GDM1 (cell line): ENCODE measurements at places on chromosomes 12 and 14.

DNA sequence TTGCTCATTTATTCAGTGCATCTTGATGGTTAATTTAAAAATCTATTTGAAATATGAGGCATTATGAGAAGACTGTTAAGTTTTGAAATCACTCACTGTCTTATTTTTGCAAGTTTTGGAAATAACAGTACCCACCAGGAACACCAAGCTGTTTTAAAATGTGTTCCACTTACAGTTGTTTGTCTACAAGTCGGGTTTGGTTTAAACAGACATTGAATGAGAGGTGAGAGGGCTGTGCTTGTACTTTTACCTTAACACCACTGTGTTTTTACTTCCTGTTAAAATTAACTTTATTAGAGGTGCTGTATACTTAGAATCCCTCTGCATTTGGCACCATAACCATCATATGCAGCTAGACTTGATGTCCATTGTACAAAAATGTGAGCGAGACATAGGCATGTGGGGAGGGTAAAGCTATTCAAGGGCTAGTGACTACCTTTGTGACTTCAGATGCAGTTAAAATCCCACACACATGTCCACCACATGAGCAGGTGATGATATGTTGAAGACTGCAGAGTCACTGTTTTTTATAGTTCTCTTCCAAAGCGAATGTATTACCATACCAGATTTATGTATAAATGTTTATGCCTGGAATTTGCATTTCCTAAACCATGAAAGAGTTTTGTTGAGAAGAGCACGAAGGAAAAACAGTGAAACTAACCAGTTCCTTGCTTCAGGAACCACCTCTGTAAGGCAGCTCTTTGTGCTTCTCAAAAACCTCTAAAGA, 12.9 kb downstream of the ELK3 start:
- DNase-seq: no peak

DNA sequence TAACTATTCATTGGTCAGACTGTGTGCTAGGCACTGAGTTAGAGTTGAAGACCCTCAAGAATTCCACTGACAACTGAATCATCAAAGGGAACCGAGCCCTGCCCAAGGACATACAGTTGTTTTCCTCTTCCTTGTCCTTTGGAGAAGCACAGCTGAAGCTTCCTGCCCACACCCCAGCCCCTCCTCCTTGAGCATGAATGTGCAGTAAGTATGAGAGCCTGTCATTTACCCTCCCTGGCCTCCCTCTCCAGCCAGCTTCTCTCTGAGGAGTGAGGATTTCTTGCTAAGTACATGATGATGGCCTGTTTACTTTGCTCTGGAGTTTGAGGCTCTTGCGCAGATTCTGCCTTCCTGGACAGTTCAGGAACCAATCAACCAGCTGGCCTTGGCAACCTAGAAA, 235.2 kb downstream of the CACNA1C start:
- DNase-seq: peak; percentile 66

GRCh38 chr14:99460793-99461192, 19.9 kb downstream of the SETD3 start:
- DNase-seq: no peak

DNA sequence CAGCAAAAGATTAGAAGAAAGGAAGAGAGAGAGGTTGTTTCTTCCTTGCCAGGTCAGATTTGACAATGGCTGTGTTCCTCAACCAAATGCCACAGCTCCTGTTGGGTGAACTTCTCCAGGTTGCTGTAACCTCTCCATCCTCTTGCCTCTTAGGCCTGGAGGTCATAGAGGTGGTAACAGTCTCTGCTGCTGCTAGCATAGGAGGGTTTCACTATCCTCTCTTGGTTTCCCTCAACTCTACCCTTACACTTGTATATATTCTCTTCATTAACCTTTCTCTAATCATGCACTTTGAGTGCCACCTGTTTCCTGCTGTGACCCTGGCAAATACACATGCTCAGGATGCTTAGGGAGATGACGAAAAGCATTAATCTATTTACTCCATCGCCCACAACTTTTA, 67.7 kb upstream of the HIF1A start:
- no peak for DNase-seq

GRCh38 chr14:93012951-93013719, 90.2 kb downstream of the CHGA start:
- DNase-seq: peak; percentile 18

- DNase-seq: no peak
Measured at GRCh38 chr14:100834794-100835547, 9.1 kb downstream of the MEG3 start.

DNA sequence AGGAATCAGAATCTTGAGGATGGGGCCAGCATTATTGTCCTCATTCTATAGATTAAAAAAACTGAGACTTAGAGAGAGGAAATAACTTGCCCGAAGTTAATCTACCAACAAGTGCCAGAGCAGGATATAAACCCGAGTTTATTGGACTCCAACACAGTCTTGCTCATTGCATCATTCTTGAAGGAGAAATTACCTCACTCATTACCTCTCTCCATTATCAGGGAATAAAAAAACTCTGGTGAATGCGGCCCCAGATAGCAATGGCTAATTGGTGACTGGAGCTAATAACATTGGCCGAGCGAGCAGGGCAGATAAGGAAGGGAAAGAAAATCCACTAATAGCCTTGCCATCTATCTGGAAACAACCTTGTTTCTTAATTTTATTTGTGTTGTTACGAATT, 24.7 kb upstream of the TMED10 start:
- DNase-seq: no peak

DNA sequence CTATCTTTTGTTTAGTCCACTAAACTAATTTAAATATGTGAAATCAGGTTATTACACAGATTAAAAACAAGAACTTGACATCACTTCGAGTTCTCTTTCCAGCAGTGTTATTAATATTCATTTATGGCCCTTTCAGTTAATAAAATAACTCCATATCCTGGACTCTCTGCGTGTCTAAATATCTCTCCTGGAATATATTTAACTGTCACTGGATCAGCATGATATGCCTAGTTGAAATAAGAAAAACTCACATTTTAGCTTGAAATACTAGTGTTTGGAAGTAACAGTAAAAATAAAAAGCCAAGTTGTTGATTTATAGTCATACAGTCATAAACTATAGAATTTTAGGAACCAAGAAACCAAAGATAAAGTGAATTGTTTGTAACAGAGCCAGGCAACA, 45.6 kb downstream of the ABCC9 start:
- no peak for DNase-seq

DNA sequence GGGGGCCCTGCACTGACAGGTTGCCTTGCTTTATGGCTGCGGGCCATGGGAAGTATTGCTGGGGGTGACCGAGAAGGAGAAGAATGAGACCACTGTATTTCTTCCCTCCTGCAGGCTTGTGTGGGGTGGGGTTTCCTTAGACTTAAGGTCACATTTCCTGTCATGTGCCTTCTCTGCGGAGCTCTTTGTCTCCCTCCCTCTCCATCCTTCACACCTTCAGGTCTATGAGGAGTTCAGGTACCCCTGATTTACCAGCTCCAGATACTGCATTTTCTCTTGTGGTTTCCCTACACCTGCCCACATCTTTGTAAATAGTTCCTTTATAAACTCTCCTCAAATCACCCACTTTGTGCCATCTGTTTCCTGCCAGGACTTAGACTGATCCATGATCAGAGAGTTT, 3.6 kb downstream of the FNTB start:
- peak; percentile 42 for DNase-seq

- no peak for DNase-seq
Measured at GRCh38 chr12:42915426-42915825, 325.9 kb upstream of the PRICKLE1 start.
